ENCODE measurements at places on chromosomes 11 and 22.

DNA sequence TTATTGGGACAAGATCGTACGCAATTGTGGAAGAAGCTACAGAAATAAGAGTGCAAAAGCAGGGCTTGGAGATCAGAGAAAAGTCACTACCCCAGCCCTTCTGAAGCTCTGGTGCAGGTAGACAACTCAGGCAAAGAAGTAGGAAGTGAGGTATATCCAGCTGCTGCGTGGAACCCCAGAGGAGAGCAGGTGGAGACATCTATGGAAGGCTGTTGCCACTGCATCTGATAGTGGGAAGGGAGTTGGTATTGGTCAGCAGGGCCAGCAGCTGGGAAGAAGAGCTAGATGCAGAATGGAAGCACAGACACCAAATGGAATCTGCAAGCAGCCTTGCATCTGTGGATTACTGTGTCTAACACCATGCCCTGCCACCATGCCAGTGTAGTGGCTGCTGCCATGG lies 165.1 kb downstream of the WNT11 start:
- no peak for DNase-seq

- no peak for DNase-seq
Measured at GRCh38 chr11:74524978-74525377, 31.5 kb upstream of the LIPT2 start.

DNA sequence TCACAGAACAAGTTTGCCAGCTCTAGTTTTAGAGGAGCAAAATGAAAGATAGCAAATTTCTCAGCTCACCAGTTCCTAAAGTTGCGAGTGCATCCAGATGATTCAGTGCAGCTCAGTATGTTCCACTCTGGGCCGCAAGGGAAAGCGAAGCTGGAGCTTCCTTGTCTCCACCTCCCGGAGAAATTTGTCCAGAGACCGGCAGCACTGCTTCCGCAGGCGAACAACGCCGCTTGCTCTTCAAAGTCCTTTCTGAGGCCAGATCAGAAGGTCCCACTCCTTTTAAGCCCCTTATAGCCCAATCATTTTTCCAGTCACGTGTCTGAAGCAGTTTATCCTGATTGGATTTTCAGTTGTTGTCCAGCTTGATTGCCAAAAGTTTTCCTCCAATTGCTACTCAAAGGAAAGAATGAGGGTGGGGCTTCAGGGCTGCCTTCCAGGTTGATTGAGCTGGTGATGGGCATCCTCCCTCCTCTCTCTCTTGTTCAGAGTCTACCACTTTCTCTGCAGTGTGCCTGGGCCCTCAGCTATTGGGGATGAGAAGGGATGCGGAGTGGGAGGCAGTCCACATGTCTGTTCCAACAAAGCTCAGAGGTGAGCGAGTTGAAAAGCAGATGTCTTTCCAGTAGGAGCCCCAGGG lies at the start of gene ZNF280A:
Gene ZNF280A, minus strand, starts transcription at position 251 of the 637 bp plus-strand sequence. CDS start 4,640 bp downstream, outside the sequence.
- DNase-seq: no peak

GRCh38 chr22:20205964-20206708 lies 55.3 kb upstream of the CCDC188 start:
- no peak for DNase-seq

- DNase-seq: no peak
Measured at GRCh38 chr11:46363455-46364005, 16.3 kb downstream of the DGKZ start.

- no peak for DNase-seq
Measured at GRCh38 chr11:34344410-34344767, 13.4 kb downstream of the ABTB2 start.

DNA sequence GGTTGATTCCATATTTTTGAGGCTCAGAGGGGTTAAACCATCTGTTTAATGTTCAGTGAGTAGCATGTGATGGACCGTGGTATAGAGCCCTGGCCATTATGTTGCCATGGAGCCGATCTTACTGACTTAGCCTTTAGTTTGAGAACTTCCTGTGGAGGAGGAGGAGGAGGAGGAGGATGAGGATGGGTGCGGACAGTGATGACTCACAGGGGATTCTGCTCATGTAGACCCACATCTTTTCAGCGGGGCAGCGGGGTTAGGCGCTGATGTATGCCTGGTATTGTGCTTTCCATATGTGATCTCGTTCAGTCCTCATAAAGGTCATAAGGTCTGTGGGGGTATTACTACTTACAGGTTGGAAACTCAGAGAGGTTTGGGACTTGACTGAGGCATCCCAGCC lies 13.9 kb downstream of the STX3 start:
- no peak for DNase-seq

- no peak for DNase-seq
Measured at GRCh38 chr11:86800076-86800959, at the start of gene PRSS23. PRSS23 (plus strand) TSS chr11:86800542; CDS start chr11:86807644, 7,102 bp downstream.

- no peak for DNase-seq
Measured at GRCh38 chr11:213111-213510, 5.6 kb downstream of the RIC8A start.

DNA sequence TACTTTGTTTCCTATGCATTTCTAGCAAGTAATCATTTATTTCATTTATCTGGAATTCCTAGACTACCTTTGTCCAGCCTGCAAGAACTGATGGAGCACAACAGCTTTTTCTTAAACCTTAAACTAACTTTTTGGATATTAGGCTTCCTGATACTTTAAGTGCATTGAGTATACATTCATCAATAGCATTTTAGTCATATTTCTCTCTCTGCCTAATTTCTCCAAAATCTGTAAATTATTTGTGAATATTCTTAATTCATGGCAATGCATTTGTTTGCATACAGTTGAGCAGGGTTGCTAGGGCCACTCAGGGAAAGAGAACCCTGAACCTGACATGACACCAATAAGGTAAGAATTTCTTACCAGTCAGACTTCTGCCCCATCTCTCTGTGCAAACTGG lies 29.1 kb upstream of the APLNR start:
- DNase-seq: no peak

GRCh38 chr22:29631725-29632124 lies 28.3 kb downstream of the NF2 start:
- DNase-seq: no peak

- DNase-seq: no peak
Measured at GRCh38 chr11:68970921-68971636, 9.7 kb downstream of the MRGPRD start.

GRCh38 chr11:88377144-88377543 lies 39.6 kb upstream of the CTSC start:
- no peak for DNase-seq

DNA sequence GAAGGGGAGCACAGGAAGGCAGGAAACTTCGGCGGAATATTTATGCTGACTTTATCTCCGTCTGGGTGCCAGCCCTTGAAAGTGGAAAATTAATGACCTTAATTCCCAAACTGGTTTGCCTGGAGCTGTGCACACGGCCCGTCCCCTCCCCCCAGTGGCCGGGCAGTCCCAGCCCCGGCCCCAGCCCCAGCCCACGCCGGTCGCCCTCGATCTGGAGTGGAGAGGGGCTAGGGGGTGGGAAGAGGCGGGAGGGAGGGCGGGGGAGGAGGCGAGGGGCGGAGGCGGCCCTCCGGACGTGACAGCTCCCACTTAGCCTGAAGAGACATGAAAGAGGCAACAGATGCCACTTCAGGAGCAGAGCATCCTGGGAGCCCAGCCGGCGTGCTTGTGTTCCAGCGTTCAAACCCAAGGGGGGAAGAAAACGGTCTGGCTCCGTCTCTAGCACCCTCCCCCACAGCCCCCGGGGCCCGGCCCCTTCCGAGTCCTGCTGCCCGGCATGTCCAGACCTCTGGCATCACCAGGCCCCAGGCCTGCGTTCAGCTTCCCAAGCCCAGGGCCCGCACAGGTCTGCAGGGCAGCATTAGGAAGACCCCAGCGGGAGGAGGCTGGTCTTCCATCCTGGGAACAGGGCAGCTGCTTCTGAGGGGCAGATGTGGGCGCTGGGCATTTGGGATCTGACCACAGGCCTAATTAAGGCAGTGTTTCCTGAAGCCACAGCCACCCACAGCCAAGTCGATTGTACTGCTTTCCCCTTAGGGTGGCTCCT lies 20.0 kb upstream of the LMO1 start:
- DNase-seq: no peak

DNA sequence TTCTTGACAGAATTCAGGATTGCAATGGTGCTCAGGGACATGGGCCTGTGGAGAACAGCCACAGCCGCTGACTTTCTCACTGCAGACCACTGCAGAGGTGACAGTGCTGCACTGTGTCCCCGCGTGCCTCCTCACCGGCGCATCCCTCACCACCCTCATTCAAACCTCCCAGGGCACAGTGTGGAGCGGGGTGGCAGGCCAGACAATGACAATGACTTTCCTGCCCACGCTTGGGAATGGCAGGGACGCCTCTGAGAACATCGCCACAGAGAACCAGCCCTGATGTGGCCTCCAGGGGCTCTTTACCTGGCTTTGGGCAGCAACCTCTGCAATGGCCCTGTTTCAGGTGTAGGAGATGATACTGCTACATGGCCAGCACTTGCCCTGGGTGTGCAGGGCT lies 65.7 kb downstream of the NCAPD3 start:
- no peak for DNase-seq

GRCh38 chr22:23361676-23362075 lies 181.4 kb downstream of the BCR start:
- DNase-seq: no peak

- DNase-seq: no peak
Measured at GRCh38 chr22:42608823-42609361, 5.8 kb downstream of the POLDIP3 start.

GRCh38 chr11:131370090-131370751 lies at the start of gene NTM:
NTM (plus strand) TSS chr11:131370615.
- DNase-seq: no peak

GRCh38 chr22:42375982-42376381 lies 56.2 kb downstream of the NFAM1 start:
- no peak for DNase-seq

- DNase-seq: no peak
Measured at GRCh38 chr11:130051082-130051481, 18.6 kb upstream of the APLP2 start.

GRCh38 chr11:108886005-108886659 lies 221.3 kb downstream of the DDX10 start:
- no peak for DNase-seq

DNA sequence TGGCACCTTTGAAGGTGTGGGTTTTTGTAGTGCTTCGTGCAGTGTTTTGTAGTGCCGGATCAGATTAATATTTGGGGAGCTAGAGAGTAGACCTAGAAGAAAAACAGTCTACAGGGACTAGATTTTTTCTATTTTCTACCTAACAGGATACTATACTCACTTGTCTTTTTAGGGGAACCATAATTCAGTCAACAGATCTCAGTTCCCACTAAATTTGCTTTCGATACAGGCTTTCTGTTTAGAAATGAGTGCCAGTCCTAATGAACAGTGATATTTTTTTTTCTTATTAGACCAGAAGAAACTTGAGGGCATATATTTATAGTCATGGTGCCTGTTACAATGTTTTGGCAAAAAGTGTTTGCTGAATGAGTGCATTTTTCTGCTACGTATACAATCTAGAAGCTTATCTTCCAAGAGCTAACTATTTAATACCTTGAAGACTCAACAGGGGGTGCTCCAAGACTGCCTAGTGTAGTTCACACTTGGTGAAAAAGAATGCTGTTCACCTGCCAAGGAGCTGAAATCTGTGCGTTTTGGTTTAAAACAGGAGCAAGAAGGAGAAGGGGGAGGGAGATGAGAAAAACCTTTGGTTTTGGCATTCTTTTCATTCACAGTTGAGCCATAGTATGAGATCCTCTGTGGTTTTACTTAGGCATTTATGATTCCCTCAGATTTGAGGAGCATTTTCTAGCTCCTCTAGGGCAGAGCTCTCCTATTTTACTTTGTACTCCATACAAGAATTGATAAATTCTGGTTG lies 44.9 kb upstream of the VSTM5 start:
- DNase-seq: no peak

GRCh38 chr11:67167091-67167490 lies 48.0 kb downstream of the KDM2A start:
- no peak for DNase-seq

GRCh38 chr11:27100534-27100933 lies 59.9 kb downstream of the BBOX1 start:
- DNase-seq: no peak

- no peak for DNase-seq
Measured at GRCh38 chr11:7597620-7598019, 75.7 kb downstream of the CYB5R2 start.
